ENCODE measurements at places on chromosomes 16 and 17.
A peak's percentile ranks its signal among the peaks of the same experiment; 100 is the strongest.

DNA sequence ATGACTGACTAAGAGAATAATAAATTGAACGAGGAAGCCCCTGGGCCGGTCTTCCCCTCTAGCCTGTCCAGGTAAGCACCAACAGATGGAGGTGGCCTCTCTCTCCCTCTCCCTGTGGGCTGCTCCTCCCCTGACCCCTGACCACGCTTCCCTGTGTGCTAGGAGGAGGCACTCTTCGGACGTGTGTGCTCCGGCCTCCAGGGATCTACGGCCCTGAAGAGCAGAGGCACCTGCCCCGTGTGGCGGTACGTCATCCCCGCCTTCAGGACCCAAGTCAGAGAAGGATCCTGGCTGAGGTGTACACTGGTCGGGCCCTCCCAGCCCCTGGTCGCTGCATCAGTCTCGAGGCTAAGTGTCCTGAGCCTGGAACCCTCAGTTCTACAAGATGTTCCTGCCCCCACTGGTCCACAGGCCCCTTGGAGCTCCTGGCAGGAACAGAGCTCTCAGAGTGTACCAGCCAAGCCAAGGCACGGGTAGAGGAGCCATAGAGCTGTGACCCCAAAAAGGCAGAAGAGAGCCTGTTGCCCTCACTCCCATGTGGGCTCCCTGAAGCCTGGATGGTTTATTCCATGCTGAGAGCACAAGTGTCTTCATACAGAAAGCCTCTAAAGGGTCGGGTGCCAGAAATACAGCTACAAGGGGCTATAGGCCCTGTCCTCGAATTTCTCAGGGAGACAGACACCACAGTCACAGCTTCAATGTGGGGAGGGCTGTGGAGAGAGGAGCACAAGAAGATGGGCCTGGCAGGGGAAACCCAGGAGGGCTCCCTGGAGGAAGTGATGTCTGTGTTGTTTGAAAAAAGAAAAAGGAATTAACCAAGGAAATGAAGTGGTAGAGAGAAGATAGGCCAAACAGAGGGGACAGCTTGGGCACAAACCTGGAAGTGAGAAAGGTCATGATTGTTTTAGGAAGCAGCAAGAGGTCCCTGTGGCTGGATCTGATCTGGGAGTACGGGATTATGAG is 15.9 kb downstream of the SDR42E2 start:
- no peak for DNase-seq

DNA sequence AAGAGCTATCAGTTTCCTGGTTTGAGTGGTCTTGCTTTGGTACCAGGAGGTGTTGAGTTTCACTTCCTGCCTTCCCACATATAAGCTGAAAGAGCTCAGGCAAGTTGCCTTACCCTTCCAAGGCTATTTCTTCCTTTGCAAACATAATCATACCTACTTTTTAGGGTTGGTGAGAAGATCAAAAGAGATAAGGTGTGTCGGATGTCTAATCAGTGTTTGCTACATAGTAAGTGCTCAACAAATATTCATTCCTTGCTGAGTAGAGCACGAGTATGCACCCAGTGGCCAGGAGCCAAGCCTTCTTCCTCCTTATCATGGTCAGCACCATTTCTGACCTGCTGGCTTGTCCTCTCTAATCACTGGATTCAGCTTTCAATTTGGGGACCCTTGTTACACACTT is 12.7 kb upstream of the TMEM98 start:
- no peak for DNase-seq

- DNase-seq = no peak
Measured at GRCh38 chr17:36001862-36002603, 680 bp upstream of the CCL15 start.

DNA sequence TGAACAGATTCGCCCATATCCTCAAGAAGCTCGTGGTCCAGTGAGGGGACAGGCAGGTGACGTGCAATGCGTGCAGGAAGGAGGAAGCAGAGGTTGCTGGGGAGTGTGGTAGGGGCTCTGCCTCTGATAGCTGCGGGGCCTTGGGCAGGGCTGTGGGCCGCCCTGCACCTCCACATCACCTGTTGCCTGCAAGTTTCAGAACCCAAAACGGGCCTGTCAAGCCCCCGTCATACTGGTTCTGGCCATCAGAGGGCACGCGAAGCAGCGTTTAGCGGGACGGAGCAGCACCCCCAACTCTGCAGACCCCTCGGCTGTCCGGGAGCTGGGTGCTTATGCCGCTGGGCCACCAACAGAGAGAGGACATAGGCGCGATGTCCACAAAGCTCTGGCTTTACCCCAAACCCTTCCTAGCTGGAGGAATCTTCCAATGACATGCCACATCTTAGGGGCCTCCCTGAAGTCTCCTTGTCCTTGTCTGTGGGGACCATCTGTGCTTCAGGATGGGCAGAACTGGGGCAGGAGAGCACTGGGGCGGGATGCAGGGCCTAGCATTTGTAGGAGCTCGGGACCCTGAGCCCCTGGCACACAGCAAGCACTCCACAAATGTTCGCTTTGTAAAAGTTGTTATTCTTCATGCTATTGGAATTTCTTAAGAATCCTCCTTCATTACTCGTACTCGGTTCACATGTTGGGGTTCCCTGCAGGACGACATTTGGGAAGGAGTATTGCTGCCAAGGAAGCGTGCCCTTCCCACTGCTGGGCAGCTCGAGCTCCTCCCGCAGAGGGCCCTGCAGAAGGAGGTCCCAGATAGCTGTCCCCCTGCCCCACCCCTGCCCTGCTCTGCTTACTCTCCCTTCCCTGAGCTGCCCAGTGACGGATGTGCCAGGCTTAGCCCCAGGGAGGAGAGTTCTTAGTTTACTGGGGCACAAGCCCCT is 64.3 kb downstream of the CNGB1 start:
- peak; percentile 8 for DNase-seq

DNA sequence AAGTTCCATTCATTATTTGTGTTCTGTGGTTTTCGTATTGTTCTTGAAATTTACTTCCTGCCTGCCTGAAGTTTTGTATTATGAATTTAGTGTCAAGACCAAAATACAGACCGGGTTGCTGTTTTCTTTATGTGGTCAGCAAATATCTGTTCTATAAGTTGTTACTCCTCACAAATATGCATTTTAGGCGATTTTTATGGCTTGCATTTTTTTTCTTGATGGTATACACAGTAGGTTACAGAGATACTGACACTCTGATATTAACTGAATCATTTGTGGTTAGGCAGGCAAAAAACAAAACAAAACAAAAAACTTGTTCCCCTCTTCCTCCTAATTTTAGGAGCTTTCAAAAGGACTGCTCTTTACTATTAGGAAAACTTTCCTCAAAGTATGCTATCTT is 52.6 kb downstream of the BCAS3 start:
- no peak for DNase-seq

DNA sequence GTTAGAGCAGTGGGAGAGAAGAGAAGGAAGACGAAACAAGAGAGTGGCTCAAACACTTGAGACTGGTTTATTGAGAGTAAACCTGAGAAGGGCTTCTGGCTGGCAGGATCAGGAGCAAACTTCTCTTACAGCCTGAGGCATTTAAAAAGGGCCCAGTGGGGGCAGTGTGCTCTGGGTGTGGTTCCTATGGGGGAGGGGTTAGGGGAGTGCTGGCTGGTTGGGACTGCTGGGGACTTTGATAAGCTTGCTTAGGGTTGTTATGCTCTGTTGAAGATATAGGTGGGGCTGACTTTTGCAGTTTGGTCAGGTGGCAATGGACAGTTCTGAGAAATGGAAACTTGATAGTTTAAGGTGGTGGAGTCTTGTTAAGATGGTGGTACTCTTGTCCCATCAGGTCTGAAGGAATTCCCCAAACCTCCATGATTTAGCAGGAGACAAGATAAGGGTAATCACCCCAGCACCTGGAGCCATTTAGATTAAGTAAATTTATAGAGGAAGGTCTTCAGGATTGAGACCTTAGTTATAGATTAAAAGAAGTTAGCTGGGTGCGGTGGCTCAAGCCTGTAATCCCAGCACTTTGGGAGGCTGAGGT is 79.3 kb downstream of the EMP2 start:
- no peak for DNase-seq

DNA sequence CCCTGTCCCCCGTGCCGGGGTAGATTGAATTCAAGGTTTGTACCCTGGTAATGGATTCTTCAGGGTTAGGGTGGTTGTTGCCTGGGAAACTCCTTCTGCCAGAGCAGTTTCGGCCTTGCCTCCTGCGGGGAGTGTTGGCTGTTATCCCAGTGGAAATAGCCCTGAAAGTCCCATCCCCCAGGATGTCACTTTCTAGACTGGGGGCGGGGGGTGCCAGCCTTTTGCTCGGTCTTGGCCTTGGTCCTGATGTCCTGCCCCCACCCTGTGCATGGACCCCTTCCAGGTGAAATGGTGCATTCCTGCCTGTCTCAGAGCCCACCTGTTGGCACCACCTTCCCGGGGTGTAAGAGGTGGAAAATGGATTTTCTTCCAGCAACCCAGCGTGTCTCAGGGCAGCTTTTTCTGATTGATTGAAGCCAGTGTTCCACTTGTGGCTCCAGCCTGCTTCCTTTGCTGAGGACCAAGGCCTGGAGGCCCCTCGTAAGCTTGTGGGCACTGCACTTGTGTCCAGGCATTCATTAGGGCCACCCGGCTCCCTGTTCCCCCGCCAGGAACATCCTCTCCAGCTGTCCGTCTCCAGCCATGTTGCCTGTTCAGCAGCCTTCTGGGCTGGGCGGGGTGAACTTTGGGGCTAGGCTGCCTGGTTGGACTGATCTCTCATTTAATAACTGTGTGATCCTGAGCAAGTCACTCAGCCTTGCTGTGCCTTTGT is 25.6 kb downstream of the MGAT5B start:
- no peak for DNase-seq

GRCh38 chr16:46650254-46650623 is 29.1 kb upstream of the SHCBP1 start:
- DNase-seq = no peak

GRCh38 chr16:2143878-2144485 is 4.4 kb upstream of the RAB26 start:
- no peak for DNase-seq

All from stimulated activated CD8-positive, alpha-beta memory T cell treated with anti-CD3 and anti-CD28 coated beads, Interleukin-15, amount 100 ng/mL, for 1 hour (primary cell).